Heart right ventricle (tissue), 16 donors: ENCODE measurements at places on chromosomes 11 and 22.

GRCh38 chr22:19802001-19802893 is 41.7 kb downstream of the TBX1 start:
- H3K36me3 ChIP-seq, result no peaks in the 10 kb centered on the region
- DNase-seq, result no peak
- H3K27ac ChIP-seq, result no peak overlapping the region
- no peaks in the 10 kb centered on the region for H3K27me3 ChIP-seq
- no peak overlapping the region for H3K4me3 ChIP-seq
- H3K4me1 ChIP-seq, result no peaks in the 10 kb centered on the region

DNA sequence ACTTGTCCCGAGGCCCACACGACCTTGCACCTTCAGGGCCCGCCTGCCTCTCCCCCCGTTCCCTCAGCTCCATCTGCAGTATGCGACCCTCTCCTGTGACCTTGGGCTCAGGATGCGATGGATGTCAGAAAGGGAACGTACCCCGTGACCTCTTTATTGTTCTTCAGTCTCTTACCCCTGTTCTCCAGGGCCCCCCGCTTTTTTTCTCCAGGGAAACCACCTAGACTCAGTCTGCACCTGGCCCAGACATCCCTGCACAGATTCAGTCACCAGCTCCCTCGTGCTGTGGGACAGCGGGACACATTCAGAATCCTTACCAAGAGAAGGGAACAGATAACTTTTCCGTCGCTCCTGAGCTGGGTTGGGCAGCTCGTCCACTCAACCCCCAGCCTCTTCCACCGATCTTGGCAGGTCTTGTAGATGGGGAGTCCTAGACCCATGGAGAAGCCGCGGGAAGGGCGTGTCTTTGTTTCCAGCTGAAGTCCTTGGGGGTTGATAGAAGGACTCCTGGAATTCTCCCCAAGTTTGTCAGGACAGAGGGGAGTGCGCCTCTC is 1.4 kb upstream of the PHOX2A start:
- H3K36me3 ChIP-seq, result no peaks in the 10 kb centered on the region
- H3K27me3 ChIP-seq, result peaks cover 92% of the 10 kb centered on the region
- no peak for DNase-seq
- H3K4me1 ChIP-seq, result peaks cover 19% of the 10 kb centered on the region
- no peak overlapping the region for H3K4me3 ChIP-seq

DNA sequence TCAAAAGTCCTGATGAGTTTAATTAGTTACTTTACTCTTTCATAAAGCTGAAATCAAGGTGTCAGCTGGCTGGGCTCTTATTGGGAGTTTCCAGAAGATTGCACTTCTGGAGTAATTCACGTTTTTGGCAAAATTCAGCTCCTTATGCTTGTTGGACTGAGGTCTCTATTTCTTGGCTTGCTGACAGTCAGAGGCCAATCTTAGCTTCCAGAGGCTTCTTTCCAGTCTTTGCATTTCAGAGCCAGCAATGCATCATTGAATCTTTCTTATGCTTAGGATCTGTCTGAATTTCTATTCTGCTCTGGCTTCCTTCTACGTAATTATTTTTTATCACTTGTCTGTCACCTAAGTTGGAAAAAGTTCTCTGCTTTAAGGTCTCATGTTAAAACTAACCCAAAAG is 91.4 kb upstream of the SYN3 start:
- DNase-seq, result no peak
- no peaks in the 10 kb centered on the region for H3K4me1 ChIP-seq
- H3K27me3 ChIP-seq, result no peaks in the 10 kb centered on the region
- no peak overlapping the region for H3K27ac ChIP-seq

DNA sequence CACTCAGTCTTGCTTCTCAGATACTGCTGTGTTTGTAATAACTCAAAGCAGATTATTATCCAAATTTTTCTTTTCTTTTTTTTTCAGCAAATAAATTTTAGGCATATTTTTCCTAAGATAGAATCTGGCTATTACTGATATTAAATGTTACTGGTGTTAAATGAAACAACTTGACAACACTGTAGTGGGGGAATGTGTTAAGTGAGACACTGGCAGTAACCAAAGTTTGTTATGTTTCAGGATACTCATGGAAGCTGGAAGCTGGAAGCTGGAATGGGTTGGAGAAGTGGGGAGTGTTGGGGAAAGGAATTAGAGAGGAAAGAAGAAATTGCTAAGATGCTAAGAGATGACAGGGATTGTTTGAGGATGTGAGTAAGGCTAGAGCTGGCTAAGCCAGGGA is 24.9 kb downstream of the PGR start:
- H3K36me3 ChIP-seq, result no peaks in the 10 kb centered on the region
- no peak overlapping the region for H3K4me3 ChIP-seq
- DNase-seq, result no peak
- H3K27me3 ChIP-seq, result no peaks in the 10 kb centered on the region

- peaks cover 11% of the 10 kb centered on the region for H3K4me1 ChIP-seq
- no peak overlapping the region for H3K4me3 ChIP-seq
Observed at GRCh38 chr11:105219269-105219668, 79.7 kb upstream of the CARD18 start.

- peaks cover 31% of the 10 kb centered on the region for H3K4me1 ChIP-seq
- no peak overlapping the region for H3K4me3 ChIP-seq
- H3K27me3 ChIP-seq, result no peaks in the 10 kb centered on the region
- no peak overlapping the region for H3K27ac ChIP-seq
Observed at GRCh38 chr22:20523086-20523983, 15.9 kb downstream of the MED15 start.

DNA sequence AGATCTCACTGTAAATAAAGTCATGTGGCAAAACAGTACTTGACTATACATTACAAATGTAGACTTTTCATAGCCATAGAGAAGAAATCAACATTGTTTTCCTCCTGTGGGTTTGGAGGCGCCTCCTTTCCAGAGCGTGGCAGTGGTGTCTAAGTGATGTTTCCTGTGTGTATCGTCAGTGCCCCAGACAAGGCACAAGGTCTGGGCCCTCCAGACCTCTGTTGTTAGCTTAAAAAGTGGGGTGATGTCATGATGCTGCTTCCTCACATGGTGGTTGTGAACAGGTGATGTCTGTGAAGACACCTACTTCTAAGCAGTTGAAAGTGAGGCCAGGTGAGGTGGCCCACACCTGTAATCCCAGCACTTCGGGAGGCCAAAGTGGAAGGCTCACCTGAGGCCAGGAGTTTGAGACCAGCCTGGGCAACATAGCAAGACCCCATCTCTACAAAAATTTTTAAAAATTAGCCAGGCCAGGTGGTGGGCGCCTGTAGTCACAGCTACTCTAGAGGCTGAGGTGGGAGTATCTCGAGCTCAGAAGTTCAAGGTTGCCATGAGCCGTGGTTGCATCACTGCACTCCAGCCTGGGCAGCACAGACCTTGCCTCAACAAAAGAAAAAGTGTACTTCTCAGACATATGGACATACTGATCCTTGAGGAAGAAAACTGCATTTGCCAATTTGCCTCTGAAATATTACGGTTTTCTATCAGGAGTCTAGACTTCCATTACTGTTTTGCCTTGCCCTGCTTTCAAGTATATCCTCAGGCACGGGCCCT is 15.7 kb downstream of the NUP50 start:
- no peak overlapping the region for H3K4me3 ChIP-seq
- no peak for DNase-seq
- no peaks in the 10 kb centered on the region for H3K4me1 ChIP-seq
- peaks cover 99% of the 10 kb centered on the region for H3K36me3 ChIP-seq
- H3K27me3 ChIP-seq, result no peaks in the 10 kb centered on the region
- no peak overlapping the region for H3K27ac ChIP-seq

DNA sequence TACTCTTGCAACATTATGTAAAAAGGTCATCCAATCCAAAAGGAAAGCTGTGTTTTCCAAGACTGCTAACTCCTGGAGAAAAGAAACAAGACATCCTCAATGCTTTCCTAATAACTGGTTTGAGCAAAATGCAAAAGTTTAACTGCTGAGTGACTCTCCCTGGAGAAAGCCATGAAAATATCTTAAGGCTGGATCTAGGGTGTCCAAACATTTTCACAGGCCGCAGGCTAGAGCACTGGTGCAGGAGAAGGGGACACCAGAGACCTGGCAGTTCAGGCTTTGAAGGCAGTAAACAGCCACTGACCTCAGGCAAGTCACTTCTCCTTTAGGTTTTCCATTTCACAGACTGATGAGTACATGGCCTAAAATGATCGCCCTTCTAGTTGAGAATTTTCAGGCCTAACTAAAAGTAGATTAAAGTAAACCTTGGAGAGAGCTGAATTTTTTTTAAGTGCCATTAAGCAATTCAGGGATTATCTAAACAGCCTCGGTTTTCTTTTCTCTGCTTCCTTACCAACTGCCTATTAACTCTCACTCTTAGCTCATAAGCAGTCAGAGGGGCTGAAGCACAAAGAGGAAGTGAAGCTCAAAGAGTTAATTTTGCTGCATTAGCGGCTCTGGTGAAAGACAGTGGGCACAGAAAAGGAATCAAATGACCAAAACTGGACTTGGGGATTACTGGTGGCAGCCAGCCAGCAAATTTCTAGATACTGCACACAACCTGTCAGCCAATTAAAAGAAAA is 2.3 kb downstream of the CHKA start:
- H3K36me3 ChIP-seq, result no peaks in the 10 kb centered on the region
- H3K4me3 ChIP-seq, result peak overlapping the region; percentile 65
- H3K4me1 ChIP-seq, result peaks cover 37% of the 10 kb centered on the region
- peak overlapping the region; percentile 16 for H3K27ac ChIP-seq

DNA sequence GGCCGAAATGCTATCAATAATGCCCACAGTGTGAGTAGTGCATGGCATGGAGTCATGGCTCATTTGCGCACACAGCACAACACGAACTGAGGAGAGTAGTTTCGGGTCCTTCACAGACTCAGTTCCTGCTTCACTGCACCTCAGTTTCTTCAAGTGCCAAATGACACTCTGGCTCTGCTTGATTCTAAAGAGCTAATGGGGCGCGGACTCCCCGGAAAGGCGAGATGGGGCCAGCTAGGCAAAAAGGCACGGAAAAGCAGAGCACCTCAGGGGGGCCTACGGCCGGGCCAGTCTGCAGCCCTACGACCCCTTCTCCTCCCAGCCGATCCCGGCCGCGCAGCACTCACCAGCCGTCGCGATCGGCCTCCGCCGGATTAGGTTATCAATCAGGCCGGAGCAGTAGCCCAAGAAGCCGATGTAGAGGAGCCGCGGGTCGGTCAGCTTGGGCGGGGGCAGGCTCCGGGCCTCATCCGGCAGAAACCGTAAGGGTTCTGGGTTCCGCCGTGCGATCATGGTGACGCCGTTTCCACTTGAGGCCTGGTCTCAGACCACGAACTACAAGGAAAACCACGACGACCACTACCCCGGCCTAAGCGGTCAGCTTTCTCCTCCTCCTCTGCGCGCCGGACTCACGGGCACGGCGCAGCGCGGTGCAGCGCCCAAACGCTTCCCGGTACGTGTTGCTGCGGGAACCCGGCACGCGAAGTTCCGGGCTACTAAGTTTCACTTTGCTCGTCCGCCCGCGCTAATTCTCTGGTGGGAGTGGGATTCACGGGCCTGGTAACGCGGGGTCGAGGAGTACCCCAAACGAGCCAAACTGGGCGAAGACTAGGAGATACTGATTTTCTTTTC is at the start of gene NDUFC2:
Gene NDUFC2, minus strand, starts transcription at position 631 of the 852 bp plus-strand sequence. Its CDS starts 118 bp downstream, at position 513.
- DNase-seq, result peak; percentile 75
- peaks cover 48% of the 10 kb centered on the region for H3K4me1 ChIP-seq
- peak within 1 kb of the TSS; percentile 81 for H3K4me3 ChIP-seq
- H3K27ac ChIP-seq, result peak within 1 kb of the TSS; percentile 91
- H3K27me3 ChIP-seq, result no peaks in the 10 kb centered on the region

- H3K27me3 ChIP-seq, result no peaks in the 10 kb centered on the region
- H3K4me3 ChIP-seq, result no peak overlapping the region
- no peaks in the 10 kb centered on the region for H3K36me3 ChIP-seq
- DNase-seq, result no peak
Observed at GRCh38 chr22:17915188-17915587, 109.2 kb downstream of the MICAL3 start.

DNA sequence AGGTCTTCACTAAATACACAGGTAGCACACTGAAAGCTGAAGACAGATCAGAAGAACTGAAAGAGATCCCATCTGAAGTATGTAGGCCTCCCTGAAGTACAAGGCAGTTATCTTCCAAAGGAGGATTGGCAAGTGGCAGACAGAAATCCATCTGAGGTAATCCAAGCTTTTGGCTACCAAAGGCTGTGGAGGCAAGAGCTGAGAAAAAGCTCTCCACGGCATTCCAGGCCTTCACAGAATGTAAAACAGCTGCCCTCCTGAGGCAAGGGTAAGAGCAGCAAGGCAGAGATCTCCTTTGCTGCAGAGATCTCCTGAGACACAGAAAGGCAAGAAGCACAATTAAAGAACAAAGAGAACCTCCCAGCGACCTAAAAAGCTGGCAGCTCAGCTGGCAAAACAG is 19.1 kb downstream of the PIK3C2A start:
- H3K4me3 ChIP-seq, result no peak overlapping the region
- peaks cover 15% of the 10 kb centered on the region for H3K36me3 ChIP-seq

DNA sequence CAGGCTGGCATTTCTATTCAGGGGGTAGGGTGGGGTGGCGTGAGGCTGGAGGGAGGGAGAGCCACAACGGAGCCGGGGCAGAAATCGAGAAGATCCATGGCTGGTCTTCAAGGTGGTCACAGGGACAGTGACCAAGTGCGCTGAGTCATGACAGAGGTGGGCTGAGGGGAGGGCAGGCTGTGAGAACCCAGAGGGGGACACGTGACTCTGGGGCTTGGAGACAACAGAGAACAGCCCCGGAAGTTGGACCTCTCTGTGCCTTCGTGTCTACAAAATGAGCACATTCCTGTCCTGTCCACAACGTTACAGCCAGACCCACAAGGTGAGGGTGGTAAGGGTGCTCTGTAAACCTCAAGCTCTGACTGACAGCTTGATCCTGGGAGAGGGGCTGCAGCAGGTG is 35.1 kb upstream of the ARFGAP3 start:
- no peak overlapping the region for H3K4me3 ChIP-seq
- DNase-seq, result no peak
- no peaks in the 10 kb centered on the region for H3K27me3 ChIP-seq
- peaks cover 45% of the 10 kb centered on the region for H3K36me3 ChIP-seq

DNA sequence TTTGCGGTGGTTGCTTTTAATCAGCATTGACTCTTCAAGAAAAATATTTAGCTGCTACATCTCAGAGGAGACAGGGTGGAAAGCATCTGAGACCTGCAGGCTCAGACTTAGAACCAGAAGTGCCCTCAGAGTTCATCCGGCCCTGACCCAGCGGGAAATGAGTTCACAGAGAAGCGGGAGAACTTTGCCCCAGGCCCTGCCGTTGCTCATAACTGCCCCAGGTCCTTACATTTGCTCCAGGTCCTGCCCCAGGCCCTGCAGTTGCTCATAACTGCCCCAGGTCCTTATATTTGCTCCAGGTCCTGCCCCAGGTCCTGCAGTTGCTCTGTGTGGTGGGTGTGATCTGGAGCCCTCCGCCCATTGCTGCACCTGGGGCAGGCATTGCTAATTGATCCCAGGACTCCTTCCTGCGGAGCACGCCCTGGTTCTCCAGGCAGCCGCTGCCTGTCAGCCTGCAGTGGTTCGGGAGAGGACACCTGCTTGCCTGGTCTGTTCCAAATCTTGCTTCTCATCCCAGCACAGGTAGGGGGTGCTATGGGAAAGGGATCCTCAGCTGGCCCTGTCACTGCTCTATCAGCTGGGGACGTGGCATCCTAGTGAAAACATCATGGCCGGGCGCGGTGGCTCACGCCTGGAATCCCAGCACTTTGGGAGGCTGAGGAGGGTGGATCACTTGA is 58.1 kb upstream of the PPP6R3 start:
- no peak for DNase-seq
- H3K4me3 ChIP-seq, result no peak overlapping the region
- H3K27me3 ChIP-seq, result no peaks in the 10 kb centered on the region
- peaks cover 59% of the 10 kb centered on the region for H3K36me3 ChIP-seq
- H3K4me1 ChIP-seq, result peaks cover 39% of the 10 kb centered on the region
